ENCODE measurements at places on chromosomes 4 and X. TPM values are rescaled to one million over a fixed set of nuclear protein-coding genes. Genes with fewer than 3 reads are reported as not detected.

GRCh38 chr4:143186649-143187048 is 1.9 kb downstream of the USP38 start:
- ATAC-seq = no peak

F11 gene
- not detected for total RNA-seq

DNA sequence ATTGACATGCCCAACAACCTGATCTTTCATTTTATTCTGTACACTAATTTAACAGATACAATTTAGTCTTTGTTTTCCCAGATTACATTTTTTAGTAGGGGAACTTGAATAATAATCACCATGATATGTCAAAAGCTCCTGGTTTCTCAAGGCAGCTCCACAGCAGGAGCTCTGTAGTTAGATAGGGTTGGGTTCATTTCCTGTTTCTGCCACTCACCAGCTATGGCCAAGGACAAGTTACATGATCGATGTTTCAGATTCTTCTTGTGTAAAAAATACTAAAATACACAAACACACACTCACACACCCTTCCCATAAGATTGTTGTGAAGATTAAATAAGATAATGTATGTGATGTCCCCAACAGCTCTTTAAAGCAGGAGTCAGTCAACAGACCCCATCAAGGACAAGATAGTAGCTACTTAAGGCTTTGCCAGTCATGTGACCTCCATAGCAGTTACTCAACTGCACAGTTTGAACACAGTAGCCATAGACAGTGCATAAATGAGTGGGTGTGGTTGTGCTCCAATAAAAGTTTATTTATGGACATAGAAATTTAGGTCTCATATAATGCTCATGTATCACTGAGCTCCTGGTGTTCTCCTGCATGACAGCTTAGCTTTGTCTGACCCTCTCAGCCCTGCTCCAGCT is 18.4 kb downstream of the GUCY1A1 start:
- no peak for ATAC-seq

RS1 gene
- not detected for total RNA-seq

FGFBP1 gene
- total RNA-seq = not detected

CENPVL2 gene
- total RNA-seq = not detected

GRCh38 chr4:52751487-52751911 is 274 bp upstream of the ERVMER34-1 start:
- ATAC-seq = peak; percentile 57

SH3D19 gene
- total RNA-seq = 1.1 TPM

LNX1 gene
- total RNA-seq = not detected

DNA sequence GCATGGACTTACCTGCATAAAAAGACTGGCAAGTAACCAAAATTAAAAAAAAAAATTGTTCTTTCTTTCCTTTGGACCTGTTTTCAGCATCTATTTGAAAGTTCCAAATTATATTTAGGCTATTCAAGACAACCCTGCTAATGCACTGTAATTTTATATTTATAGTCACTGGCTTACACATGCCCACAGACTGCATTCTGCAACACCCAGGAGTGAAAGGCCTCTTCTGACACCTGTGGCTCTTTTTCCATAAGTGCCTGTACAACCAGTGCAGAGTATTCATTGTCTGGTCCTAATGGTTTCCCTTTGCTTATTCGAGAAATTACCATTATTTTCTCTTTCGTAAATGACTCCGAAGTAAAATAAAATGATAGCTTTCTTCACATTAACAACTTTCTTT is 143.3 kb downstream of the RNF150 start:
- no peak for ATAC-seq

GRCh38 chr4:15654593-15655222 is 449 bp downstream of the FBXL5 start:
- peak; percentile 67 for ATAC-seq

GRCh38 chrX:10759141-10759799 is 138.9 kb upstream of the MID1 start:
- ATAC-seq = no peak

MAGEC1 gene
- not detected for total RNA-seq

DNA sequence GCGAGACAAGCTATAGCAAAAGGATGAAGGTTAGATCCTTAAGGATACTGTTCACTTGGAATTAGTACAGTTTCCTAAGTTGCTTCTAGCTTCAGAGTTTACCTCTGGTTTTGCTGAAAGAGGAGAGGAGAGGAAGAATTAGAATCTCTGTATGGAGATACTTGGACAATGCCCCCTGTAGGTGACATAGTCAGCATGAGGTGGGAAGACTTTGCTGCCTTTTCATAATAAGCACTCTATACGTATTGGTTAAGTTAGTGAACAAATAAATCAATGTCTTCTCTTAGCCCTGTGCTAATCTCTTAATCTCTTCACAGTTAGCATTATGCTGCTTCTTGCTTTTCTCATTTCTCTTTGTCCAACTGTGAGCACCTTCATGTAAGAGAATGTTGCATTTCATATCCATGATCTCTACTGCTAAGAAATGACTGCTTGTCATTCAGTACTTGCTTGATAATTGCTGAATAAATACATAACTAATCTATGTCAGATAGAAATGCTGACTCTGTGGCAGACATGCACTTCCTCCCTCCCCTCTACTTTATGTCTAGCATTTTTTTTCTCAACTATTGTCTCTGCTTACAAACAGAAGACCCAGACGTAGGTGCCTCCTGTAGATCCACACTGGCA is 527.2 kb downstream of the GBA3 start:
- no peak for ATAC-seq

DNA sequence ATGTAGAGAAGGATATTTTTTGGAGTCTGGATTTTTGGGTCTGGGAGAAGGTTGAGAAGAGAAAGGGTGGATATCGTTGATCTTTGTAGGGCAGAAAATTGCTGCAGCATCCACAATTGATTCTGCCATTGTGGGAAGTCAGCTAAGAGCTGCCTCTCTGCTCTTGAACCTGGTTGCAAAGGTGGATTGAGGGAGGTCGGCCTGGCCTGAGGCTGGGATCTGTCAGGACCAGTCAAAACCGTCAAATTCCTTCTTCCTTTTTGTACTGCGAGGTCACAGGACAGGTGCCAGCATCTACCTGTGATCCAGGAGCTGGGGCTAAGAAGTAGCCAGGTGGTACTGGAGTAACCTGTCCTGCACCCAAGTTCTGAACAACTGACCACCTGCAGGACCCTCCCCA is 93.7 kb downstream of the SHOX start:
- peak; percentile 45 for ATAC-seq

- ATAC-seq = no peak
These were observed 337.3 kb upstream of the HS3ST1 start for GRCh38 chr4:11765849-11766453.

DNA sequence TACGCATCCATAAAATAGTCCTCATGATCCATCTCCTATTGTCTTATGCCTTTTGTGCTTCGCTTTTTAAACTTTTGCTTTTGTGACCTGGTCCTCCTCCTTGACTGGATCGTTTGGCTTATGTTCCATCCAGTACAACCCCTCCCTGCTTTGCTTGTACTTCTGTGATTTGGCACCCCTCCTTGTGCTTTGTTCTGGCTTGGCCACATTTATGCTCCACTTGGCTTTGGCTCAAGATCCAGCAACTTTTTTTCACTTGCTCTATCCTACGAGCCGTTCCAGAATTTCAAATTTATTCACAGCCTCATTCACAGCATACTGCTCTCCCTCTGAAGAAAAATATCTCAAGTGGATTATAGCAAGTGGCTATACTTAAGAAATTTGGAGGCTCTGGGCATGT is 28.0 kb upstream of the GLRA2 start:
- no peak for ATAC-seq

DNA sequence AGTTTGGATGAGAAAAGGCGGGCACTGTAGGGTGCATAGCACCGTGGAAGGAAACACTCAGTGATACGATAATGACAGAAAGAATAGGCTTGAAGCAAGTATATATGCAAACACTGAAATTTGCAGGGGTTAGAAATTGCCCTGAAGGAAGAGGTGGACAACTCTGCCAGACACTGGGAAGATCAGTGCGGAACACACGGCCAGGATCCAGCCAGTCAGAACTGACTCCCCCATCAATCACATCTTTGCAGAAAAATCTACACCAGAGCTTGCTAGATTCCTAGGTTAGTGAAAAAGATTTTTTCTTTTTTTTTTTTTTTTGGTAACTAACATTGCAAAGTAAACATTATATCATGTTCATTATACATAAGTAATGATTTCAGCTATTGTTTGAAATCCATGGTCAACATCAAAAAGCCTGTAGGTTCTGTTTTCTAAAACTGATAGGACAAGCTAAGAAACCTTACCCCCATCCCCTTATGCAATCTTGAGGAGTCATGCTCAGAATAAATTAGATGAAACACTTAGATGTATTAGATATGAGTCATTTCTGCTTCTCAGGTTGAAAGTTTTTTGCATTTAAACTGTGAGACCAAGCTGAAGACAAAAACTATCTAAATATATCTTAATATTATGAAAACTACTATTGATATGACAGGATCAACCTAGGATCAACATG is 38.9 kb downstream of the TRIML1 start:
- no peak for ATAC-seq

C4orf51 gene
- not detected for total RNA-seq

DNA sequence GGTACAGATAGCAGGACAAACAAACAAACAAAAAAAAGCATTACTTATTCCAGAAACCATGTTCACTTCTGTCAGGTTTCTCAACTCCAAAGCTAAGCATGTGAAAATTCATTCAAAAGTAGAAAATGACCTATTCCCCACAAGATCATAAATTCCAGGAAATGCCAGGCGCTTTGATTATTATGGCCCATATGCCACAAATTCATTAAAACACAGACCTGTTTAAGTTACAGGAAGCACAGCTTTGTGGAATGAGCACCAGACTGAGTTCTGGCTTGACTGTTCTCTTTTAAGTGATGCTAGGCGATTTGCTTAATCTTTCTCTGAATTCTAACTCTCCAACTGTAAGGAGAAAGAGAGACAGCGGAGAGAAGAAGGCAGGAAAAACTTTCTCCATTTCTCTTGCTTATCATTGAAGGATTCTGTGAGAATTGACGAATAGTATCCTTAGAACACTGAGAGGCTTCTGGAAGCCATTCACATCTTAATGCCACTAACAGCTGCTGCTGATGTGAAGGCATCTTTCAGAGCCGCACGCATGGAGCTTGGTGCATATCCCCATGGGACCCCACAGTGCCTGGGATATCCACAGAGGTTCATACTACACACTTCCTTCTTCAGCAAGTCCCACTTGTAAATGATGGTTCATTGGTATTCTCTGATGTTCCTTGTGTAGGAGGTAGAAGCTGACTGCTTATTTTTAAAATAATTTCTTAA is 138.0 kb downstream of the ZNF674 start:
- ATAC-seq = no peak

- no peak for ATAC-seq
These were observed 1973.6 kb upstream of the AGA start for GRCh38 chr4:179415847-179416223.

UGT2B17 gene
- not detected for total RNA-seq

DNA sequence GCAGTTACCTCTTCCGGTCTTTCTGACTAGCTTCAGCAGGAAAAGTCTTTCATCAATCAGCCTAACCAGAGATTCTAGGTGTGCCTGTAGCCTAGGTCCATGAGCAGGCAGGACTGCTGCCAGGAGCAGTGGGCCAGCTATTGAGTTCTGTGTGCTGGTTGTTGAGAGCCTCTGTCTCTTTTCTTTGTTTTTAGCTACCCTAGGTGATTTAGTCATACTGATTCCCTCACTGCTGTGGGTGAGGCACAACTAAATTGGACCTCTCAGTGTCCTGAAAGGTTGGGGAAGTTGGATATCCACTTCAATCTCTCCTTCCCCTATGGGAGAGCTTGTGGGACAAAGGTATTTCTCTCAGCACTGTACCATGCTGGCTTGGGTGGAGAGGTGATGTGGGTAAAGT is 354.9 kb downstream of the GPAT3 start:
- no peak for ATAC-seq

DNA sequence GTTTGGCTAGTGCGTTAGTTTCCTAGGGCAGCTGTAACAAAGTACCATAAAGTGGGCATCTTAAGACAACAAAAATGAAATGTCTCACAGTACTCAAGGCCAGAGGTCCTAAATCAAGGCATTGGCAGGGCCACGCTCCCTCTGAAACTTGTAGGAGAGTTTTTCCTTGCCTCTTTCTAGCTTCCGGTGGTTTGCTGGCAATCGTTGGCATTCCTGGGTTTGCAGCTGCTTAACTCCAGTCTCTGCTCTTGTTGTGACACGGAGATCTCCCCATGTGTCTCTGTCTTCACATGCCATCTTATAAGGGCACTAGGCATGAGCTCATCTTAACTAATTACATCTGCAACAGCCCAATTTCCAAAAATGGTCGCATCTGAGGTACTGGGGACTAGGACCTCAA is 362.0 kb upstream of the BOD1L1 start:
- no peak for ATAC-seq

ZNF732 gene
- total RNA-seq = not detected

DNA sequence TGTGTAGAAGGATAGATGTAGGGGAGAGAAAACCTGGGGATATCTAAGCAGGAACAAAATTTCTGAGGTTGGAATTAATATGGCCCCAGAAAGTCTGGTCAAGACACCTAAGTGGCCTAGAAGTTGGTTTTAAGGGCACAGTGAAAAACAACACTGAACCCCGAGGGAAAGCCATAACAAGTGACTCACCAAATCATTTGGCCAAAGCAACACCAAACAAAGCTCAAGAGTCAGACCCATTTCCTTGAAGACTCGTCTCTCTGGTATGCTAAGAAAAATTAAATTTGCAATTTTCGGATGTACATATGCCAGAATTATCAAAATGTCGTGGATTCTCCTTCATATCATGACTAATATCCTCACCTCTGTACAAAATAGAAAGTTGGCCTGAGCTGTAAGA is 162.9 kb downstream of the SMIM20 start:
- peak; percentile 20 for ATAC-seq

DNA sequence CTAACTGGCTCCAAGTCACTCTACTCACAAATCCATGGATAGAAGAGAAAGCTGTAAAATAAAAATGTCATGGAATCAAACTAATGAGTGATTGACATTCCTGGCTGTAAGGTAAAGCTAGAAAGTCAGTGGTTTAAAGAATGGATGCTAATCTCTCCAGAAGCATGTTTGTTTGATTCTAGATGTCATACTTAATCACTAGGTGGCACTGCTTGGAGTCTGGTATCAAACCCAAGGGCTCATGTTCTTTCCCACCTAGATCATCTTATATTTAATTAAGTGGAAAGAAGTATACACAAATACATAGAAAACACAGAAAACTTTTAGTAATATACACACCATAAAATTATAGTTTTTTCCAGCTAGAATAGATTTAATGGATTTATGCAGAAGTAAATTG is 2666.6 kb downstream of the PCDH7 start:
- ATAC-seq = no peak

DNA sequence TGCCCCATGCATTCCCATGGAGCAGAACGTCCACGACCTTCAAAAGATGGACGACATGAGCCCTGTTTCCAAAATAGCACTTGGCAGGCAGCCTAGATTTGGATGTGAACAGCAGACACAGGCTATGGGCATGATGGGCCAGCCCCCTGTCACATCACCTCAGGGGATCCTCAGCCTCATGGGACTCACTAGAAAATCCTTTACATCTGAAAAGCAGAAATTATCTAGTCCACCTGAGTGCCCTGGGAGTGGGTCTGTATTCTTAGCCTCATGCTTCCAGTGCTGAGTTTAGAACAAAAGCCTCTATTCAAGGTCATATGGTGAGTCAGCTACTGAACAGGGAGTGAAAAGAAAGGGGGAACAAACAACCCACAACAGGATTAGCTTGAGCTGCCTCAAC is 35.8 kb downstream of the GRIA3 start:
- ATAC-seq = no peak

TENM3 gene
- not detected for total RNA-seq

All from activated T-helper 17 cell treated with anti-CD3 and anti-CD28 coated beads, Interleukin-2, amount 50 U/mL, for 72 hours (primary cell).